ENCODE measurements at places on chromosomes 5 and 9.

GRCh38 chr9:6106711-6107339 lies 91.4 kb upstream of the RANBP6 start:
- no peak for DNase-seq

DNA sequence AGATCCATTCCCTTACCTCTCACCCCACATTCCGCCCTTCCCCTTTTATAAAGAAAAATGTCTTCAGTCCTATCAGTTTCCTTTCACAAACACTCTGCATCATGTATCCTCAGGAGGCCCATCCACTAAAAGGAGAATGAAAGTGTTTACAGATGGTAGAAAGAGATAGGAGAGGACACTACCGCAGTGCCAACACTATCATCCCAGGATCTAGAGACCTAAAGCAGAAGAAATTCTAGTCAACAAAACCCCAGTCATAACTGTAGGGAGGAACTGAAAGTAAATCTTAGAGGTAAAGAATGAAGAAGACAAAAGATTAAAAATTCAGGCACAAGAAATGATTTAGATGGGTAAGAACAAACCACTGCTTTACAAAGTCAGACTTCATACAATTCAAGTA lies 114.1 kb downstream of the MLLT3 start:
- DNase-seq = no peak

GRCh38 chr5:139748505-139748826 lies 47.1 kb upstream of the PSD2 start:
- no peak for DNase-seq

DNA sequence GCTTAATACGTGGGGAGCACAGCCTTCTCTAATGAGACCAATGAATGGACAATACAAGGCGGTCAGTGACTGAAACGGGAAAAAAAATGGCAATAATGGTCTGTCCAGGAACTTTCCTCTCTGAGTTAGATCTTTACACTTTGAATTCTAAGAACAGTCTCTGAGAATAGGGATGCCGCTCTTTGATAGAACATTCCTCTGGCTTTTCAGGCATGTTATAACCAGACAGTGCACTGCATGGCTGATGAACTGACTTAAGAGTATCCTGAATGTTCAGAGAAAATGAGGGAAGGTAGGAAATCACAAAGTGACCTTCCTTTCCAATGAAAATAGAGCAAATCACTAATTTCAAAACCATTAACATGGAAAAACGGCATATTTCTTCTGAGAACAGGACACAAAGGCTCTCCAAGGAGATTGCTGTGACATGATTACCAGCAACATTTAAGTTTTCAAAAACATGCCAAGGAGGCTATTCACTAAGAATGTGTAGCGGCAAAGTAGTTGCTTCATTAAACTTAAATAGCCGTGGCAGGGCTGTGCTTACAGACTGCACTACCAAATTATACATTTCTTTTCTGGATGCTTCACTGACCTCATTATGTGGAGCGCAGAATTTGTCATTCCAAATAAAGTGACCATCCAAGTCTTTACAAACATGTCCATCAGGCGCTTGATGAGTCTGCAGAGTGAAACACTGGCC lies 105.9 kb downstream of the MARCHF3 start:
- DNase-seq = no peak

DNA sequence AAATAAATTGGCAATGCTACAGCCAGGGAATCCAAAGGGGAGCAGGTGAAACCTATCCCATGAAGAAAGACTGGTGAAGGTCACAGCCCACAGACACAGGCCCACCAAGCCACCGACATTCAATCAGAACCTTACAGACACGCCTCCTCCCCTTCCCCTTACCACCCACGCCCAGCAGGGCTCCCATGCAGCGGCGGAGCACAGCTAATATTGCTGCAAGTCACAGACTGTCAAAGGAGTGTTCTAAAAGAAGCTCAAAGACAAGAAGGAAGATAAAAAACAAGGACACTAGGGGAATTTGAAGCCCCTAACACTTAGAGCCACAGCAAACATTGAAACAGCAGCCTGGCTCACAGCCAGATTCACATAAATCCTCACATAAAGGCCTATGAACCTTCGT lies 91.2 kb downstream of the MED10 start:
- DNase-seq = no peak
